ENCODE measurements at places on chromosomes 2 and 18. TPM values are rescaled to one million over a fixed set of nuclear protein-coding genes. Genes with fewer than 3 reads are reported as not detected.

DNA sequence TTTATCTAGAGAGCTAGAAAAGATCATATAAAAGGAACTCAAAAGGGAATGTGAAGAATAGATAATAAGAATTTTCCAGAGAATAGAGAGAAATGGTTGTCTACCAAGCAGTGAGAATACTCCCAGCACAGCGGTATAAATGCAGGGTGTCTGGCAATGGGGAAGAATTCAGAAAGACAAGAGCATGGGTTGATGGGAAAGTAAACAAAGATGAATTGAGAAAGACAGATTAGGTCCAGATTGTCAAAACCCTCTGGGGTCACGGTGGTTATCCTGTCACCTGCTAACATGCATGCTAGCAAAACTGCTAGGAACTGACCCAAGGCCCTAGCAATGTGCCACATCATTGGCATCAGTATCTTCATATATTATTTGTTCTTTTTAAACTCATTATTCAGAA is 30.8 kb upstream of the C1D start:
- no peak for DNase-seq

DNA sequence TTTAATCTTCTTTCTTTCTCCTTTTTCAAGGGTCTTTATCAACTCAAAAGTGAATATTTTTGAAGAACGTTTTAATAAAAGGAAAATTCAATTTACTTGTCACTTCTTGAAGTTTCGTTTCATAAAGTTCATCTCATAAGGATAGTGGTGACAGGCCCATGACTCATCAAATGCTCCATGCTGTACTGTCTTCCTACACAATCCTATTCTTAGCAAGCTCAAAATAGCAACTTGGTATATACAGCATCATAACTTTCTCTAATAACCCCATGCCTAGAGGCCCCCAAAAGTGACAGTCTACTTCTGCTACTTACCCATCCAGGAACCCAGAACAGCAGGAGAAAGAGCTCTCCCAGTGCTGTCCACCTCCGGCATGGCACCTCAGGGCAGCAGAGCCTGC is 7.7 kb downstream of the FBXO15 start:
- DNase-seq, result no peak

- no peak for DNase-seq
Measured at GRCh38 chr2:9356261-9356660, 67.1 kb downstream of the ITGB1BP1 start.

- no peak for DNase-seq
Measured at GRCh38 chr2:28085201-28085600, 194.7 kb downstream of the BABAM2 start.

DNA sequence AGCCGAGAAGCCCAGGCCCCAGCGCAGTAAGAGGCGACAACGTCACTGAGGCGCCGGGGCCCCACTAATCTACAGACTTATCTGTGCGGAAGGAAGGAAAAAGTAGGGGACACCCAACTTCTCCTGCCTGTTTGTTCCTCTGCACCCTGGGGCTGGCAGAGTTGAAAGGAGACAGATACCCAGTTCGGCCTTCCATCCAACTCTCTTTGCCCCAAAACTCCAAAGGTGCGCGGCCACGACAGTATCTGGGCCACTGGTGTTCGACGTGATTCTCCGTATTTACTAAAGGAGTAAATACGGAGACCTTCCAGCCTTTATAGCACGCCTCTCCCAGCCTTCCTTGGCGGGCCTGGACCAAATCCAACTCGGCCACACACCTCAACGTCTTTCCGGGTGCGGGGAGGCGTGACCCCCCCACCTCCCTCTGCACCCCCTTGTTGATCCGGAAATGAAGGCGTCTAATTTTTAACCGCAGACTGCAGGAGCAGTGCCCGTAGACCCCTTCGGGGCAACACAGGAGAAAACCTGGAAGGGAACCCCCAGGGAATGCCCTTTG is 1.6 kb downstream of the SMAD7 start:
- DNase-seq, result peak; percentile 42

DNA sequence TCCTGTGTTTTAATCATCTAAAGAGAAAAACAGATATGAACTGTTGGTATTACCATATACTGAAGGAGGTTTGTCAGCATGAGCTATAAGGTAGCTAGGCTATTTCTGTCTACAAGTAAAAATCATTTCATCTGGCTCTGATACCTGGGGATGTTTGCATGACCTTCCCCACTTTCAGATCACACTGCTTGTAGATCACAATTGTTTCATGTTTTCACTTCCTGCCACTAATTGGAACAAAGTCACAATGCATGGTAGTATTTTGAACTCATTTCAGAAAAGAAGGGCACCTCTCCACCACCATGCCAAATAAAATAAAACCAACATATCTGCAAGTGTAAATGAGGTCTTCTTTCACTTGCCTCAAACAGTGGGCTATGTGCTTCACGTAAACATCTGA is 37.8 kb downstream of the NYAP2 start:
- DNase-seq, result no peak

Gene NR4A2
- total RNA-seq, result 14.4 TPM

Gene ASAP2
- total RNA-seq, result 10.6 TPM

Measured in heart right ventricle (tissue), 16 donors.